ENCODE measurements at places on chromosomes 4 and X.

- no peak for DNase-seq
Observed at GRCh38 chr4:31084806-31085416, 364.7 kb downstream of the PCDH7 start.

DNA sequence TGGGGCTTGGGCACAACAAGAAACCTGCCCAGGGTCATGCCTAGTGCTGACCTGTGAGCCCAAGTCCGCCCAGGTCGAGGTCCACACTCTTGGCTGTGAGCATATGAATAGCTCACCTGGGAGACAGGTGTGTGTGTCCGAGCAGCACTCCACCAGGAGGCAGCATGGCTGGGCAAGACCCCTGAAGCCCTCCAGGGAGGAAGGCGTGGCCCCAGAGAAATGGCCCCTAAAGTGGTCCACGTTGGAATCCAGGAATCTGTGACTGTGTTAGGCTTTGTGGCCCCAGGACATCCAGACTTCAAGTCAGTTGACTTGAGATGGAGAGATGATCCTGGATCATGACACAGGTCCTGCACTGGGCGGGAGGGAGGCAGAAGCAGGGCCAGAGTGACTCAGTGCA is 138.8 kb downstream of the CPZ start:
- DNase-seq: no peak

DNA sequence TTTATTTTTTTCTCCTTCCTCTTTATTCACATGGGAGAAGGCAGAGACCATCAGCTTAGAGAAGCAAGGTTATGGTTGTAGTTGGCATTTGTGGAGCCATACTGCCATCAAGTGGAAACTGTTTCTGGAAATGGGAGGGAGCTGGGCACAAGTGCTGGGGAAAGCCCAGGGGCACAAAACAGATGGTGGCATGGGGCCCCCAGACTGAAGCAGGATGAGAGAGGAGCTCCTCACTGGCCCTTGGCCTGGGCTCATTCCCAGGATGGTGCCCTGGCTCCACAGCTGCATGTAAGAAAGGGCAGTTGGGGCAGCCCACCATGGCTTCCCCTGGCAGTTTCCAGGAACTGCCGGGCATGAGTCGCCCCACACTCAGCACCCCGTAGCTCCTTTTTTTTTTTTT is 59.2 kb downstream of the NBDY start:
- peak; percentile 16 for DNase-seq

GRCh38 chr4:79249881-79250503 is 75.9 kb downstream of the NAA11 start:
- no peak for DNase-seq

DNA sequence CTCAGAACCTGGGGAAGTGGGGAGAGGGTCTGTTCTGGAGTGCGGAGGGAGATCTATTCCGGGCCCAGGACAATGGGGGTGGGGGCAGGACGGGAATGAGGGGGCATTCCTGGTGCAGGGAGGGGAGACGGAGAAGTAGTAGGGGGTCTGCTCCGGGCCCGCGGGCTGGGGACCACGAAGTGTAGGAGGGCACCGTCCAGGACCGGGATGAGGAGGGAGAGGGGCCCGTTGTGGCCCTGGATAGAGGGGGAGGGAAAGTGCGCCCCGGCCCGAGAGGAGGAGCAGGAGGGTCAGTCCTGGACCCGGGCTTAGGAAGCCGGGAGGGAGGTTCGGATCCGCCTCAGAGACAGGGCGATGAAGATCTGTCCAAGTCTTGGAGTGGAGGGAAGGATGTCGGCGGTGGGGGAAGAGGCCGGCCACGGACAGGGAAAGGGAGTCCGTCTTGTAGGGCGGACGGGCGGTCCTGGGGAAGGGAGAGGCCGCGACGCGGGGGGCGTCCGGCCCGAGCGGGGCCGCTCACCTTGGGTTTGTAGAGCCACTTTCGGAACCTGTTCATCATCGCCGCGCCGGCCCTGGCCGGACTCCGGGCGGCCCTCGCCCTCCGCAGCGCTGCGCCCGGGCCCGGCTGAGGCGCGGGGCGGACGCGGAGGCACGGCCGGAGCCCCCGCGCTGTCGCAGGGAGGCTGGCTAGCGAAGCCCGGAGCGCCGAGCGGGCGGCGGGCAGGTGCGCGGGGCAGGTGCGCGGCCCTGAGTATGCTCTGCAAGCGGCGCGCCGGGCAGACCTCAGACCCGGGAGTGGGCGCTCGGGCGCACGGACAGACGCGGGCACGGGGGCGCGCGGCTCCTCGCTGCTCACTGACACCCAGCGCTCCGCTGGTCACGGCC is at the start of gene ZFYVE28:
Gene ZFYVE28, minus strand, starts transcription at position 881 of the 885 bp plus-strand sequence. Its CDS starts 322 bp downstream, at position 559.
- no peak for DNase-seq

GRCh38 chrX:150517303-150517910 is 51.0 kb upstream of the MTM1 start:
- no peak for DNase-seq

DNA sequence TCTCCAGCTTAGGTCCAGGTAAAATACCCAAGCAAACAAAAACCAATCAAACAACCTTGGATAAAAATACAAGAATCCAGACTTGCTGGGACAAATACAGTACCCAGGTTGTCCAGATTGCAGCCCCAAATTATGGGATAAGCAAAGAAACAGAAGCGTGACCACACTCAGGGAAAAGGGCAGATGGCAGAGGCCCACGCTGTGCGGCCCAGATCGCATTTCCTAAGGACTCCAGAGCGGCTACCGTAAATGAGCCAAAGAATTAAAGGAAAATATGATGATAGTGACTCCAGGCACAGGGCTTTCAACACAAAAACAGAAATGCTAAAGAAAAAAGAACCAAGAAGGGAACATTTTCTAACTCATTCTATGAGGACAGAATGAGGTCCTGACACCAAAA is 50.3 kb downstream of the FGFRL1 start:
- DNase-seq: no peak

DNA sequence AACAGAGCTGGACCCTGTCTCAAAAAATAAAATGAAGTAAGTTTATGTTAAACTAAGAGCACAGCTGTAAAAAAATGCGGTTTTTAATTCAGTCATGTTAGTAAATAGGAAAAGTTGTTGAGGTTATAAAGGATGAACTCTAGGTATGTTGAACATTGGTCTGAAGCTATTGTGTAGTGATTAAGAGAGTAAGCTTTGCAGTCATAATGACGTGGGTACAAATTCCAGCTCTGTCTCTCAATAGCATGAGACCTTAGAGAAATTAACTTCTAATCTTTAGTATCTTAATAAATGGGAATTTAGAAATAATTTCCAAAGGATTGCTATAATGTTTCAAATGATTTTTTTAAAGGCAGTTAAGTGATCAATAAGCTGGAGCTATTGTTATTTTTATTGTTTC is 2.9 kb upstream of the YTHDC1 start:
- DNase-seq: no peak

DNA sequence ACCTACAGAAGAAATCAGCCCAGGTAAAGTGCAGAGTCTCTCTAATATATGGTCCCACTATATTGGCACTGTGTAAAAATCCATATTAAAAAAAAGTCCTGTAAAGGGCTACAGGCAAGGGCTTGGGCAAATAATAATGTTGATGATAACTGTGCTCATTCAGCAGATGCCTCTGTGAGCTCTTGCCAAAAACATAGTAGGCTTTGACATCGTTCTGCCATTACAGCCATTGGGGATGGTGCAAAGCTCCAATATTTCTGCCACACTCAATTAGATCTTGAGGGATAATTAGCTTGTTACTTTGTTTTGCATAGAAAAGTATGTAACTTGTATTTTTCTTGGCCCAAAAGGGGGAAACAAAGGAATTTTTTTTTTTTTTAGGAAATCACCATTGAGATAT is 645.5 kb upstream of the FAM241A start:
- DNase-seq: no peak

- no peak for DNase-seq
Observed at GRCh38 chr4:180455226-180455625, 1788.0 kb upstream of the TENM3 start.

- no peak for DNase-seq
Observed at GRCh38 chr4:184506527-184507121, 32.3 kb upstream of the IRF2 start.

- DNase-seq: no peak
Observed at GRCh38 chr4:43853565-43854264, 594.9 kb downstream of the KCTD8 start.

- DNase-seq: no peak
Observed at GRCh38 chr4:171622729-171623128, 190.5 kb upstream of the GALNTL6 start.

DNA sequence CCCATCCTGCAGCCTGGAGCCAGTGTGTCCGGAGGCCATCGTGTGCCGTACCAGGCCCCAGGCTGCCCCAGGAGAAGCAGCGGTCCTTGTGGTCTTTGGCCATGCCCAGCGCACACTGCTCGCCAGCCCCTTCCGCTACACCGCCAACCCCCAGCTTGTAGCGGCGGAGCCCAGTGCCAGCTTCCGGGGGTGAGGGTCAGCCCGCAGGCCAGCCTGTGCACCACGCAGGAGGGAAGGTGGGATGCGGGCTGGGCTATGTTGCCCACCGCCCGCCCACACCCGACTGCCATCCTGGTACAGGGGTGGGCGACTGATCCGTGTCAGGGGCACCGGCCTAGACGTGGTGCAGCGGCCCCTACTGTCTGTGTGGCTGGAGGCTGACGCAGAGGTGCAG is 7.6 kb upstream of the SRPK3 start:
- peak; percentile 14 for DNase-seq

DNA sequence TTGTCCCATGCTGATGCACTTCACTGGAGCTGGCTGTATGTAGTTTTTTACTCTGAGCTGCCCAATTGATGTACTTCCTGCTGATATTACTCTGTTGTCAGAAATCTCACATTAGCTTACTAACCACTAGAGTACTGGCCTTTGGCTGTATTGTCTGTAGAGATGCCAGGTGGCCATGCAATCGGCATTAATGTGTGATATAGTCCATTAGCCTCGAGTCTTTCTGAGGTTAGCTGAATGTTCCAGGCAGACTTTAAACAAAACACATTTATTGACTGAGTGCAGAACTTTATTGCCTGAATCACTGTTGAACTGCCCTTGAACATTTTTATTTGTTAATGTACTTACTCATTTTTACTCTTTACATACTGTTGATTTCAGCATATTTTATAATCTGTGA is 335.2 kb downstream of the PCDH10 start:
- no peak for DNase-seq

GRCh38 chr4:17195461-17196275 is 297.2 kb upstream of the LDB2 start:
- no peak for DNase-seq

DNA sequence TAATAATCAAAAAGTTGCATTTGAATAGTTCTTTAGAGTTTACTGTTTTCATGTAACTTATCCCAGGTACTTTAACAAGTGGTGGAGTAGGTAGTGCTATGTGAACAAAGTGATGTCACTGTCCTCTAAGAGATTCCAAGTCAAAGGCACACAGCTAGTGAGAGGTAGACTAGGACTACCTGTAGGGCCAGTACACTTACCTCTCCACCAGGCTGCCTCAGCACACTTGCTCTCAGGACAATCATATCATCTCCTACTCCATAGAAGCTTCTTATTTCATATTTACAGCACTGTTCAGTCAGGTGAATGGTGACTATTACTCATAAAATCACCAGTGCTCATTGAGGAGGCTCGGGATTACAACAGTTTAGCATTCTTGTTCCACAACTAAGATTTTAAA is 173.0 kb upstream of the EMCN start:
- DNase-seq: no peak

GRCh38 chrX:30955687-30956086 is 66.6 kb upstream of the TAB3 start:
- DNase-seq: no peak

- DNase-seq: no peak
Observed at GRCh38 chrX:35006361-35006760, 63.8 kb downstream of the FAM47B start.

- no peak for DNase-seq
Observed at GRCh38 chr4:90715242-90715641, 588.0 kb downstream of the CCSER1 start.

DNA sequence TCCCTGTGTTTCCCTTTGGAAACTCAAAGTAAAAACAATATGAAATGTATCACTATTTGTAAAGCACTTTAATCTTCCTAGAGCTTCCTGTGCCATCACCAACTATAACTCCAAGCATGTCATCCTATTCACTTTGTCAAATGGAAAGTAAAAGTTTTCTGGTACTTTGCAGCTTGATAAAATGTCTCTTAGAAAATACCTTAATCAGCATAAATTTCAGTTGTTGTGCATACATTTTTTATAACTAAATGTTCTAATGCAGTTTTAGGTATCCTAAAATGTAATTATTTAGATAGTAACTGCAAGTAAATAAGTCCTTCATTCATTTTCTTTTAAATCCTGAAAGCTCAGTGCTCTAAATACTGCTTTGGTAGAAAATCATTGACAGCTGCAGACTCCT is 558.7 kb downstream of the GRID2 start:
- no peak for DNase-seq

- DNase-seq: no peak
Observed at GRCh38 chrX:80879143-80879542, 69.5 kb upstream of the BRWD3 start.

DNA sequence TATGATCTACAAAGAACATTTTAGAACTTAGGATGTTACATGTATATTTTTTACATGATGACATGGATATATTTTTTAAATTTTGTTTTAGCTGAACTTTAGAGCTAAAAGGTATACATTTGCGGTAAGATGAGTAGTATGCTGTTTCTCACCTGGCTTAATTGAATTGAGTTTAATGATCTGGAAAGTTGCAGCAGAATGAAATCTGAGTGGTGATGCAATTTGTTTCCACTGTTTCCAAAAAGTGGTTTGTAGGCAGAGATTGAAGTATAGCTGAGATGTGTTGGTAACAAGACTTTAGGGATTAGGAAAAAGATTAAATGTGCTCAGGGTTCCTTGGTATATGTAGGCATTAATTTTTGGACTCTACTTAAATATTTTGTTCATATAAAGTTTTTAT is 68.1 kb downstream of the HPF1 start:
- no peak for DNase-seq

DNA sequence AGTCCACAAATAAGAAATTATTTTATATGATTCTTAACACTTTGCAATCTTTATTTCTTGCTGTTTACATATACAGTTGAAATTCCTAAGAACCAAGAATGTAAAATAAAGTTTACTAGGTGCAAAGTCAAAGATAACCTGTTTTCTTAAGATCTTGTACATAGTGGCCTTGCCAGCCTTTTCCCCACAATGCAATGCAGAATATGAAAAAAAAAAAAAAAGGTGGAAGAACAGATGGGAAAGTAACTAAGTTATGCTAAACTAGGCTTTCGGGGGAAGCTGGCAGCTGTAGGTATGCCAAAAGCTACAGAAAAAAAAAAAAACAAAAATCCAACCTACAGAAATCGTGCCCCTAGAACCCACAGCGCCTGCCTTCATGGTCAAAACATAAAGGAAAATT is 1588.4 kb downstream of the STIM2 start:
- DNase-seq: no peak
